ENCODE measurements at places on chromosomes 7 and 10.
A peak's percentile ranks its signal among the peaks of the same experiment; 100 is the strongest.

- no peaks in the 10 kb centered on the region for H3K27me3 ChIP-seq
- DNase-seq: no peak
- H3K27ac ChIP-seq: peak overlapping the region; percentile 35
- peaks cover 19% of the 10 kb centered on the region for H3K4me1 ChIP-seq
- no peak overlapping the region for H3K4me3 ChIP-seq
These were observed 141.9 kb upstream of the RHEB start for GRCh38 chr7:151661587-151661986.

DNA sequence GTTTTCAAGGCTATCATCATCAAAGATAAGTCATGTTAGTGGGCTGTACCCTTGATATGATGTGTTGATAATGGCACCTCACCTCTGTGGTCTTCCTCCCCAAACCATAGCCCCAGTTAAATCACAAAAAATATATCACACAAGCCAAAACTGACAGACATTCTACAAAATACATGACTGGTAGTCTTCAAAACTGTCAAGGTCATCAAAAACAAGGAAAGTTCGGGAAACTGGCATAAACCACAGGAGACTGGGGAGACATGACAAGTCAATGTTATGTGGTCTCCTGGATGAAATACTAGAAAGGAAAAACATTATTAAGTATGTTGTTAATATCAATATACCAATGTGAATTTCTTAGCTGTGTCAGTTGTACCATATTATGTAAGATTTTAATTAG lies 279.5 kb upstream of the FZD1 start:
- H3K4me3 ChIP-seq: no peak overlapping the region
- no peaks in the 10 kb centered on the region for H3K4me1 ChIP-seq
- no peaks in the 10 kb centered on the region for H3K36me3 ChIP-seq
- no peak overlapping the region for H3K27ac ChIP-seq

DNA sequence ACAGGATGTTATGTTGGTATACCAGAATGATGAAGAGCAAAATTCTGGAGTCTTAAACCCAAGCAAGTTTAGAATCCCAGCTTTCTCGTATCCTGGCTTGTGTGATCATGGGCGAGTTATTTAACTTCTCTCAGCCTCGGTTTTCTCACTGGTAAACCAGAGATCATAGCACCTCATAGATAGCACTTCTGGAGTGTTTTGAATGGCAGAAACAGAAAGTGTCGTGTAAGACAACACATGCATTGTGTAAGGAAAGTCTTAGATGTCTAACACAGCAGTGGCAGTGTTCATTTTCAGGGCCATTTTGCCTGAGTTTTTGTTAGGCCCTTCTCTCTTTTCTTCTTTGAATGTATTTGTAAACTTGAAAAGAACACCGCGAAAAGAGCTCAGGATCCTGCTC lies 465.1 kb downstream of the AUTS2 start:
- DNase-seq: no peak
- H3K27me3 ChIP-seq: no peaks in the 10 kb centered on the region
- H3K27ac ChIP-seq: no peak overlapping the region
- no peaks in the 10 kb centered on the region for H3K36me3 ChIP-seq

DNA sequence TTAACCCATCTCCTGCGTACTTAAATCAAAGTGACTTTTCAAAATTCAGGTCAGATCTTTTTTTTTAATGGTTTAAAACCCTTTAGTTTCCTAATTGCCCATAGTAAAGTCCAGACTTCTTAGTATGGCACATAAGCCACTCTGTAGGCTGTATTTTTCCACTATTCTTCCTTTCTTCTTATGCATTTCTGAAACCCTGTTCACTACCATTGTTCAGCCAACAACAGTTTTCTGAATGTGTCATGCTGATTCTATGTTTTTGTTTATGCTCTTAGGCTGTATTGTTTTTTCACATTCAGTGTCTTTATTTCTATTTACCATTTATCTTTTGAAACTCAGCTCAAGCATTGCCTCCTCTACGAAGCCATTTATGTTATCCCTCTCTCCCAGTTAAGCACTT lies 26.7 kb downstream of the CCSER2 start:
- DNase-seq: no peak
- H3K36me3 ChIP-seq: no peaks in the 10 kb centered on the region
- H3K27me3 ChIP-seq: no peaks in the 10 kb centered on the region
- peaks cover 6% of the 10 kb centered on the region for H3K4me1 ChIP-seq

DNA sequence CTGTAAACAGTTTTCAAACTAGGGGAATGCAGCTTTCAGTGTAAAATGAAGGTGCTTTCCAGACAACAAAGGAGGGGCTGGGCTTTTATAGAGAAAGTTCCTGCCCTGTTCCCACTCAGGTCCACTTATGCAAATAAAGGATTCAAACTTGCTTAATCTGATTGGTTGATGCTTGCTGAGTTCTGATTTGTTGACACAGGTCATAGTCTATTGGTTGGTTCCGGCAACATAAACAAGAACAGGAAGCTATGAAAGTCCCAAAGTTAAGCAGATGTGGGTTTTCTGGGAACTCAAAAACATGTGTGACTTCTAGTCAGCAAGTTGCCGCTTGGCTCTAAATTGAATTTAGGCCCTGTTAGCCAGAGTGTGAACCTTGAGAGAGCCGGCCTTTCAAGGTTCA lies 194.2 kb upstream of the SVIL start:
- no peak for DNase-seq
- H3K27ac ChIP-seq: no peak overlapping the region
- H3K4me1 ChIP-seq: no peaks in the 10 kb centered on the region
- no peak overlapping the region for H3K4me3 ChIP-seq

DNA sequence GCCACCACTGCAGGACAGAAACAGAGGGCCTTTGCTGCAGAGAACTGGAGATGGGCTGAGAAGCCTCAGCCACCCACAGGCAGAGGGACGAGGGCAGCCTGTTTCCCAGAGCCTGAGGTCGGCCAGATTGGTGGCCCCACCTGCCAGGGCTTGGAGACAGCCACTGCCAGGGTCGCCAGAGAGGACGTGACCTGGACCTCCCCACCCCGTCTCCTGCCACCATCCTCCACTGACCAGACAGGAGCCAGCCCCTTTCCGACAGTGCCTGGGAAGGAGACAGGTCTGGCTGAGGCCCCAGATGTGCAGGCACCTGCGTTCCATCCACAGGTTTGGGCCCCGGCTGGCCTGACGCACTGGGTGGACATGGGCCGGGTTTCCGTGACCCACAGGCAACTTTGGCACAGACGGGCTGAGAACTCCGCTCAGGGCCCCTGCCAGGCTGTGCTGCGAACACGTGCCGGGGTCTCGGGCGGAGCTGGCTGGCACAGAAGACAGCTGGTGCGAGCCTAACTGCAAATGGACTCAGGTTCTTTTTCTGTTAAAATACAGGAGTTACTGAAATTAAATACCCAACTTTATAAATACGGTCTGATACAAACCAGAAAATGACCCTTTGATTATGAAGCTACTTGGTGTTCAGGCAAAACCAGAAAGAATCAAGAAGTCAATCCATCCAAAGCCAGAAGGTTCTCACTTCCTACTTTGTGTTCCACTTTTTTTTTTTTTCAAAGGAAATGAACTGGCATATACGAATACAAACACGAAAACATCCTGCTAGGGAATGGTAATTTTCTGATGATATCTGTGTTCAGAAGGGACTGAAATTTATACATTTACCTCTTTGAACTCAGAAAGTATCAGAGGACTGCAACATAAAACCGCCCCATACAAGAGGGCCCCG lies 6.9 kb downstream of the COX19 start:
- no peak for DNase-seq
- H3K27me3 ChIP-seq: peaks cover 3% of the 10 kb centered on the region
- H3K27ac ChIP-seq: no peak overlapping the region
- peaks cover 38% of the 10 kb centered on the region for H3K36me3 ChIP-seq

DNA sequence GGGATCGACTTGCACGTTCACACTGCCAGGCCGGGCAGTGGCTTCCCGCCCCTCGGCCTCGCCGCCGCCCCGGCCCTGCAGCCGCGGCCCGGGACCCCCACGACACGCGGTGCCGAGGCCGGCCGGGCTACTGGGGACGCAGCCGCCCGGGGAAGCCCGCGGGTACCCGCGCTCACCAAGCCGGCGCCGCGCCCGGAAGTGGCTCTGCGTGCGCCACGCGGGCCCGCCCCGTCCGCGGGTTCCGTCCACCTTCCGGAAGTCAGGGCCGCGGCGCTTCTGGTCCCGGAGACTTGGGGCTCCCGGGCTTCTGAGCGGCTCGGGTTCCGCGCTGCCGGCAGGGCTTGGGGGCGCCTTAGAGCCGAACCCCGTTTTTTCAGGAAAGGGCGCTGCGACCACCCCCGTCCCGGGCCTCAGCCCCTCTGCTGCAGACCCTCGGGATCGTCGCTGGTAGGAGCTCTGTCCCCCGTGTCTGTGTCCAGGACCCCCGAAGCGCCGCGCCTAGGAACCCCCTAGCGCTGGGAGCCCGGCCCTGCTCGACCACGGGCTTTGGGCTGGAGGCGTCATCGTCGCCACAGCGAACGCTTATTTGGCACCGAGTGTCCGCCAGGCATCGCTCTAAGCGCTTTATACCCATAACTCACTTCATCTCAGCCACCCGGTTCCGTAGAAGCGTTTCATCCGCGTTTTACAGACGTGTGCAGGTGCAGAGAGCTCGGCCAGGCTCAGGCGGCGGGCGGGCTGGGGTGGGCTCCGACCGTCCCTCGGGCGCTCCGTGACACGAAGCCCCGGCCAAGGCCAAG lies at the start of gene PSMG3:
Gene PSMG3, minus strand, starts transcription at position 200 of the 800 bp plus-strand sequence. CDS start 693 bp downstream, outside the sequence.
- H3K27ac ChIP-seq: peak within 1 kb of the TSS; percentile 96
- H3K4me3 ChIP-seq: peak within 1 kb of the TSS; percentile 92
- peaks cover 15% of the 10 kb centered on the region for H3K36me3 ChIP-seq
- no peaks in the 10 kb centered on the region for H3K27me3 ChIP-seq
- DNase-seq: peak; percentile 89

- H3K4me1 ChIP-seq: no peaks in the 10 kb centered on the region
- no peaks in the 10 kb centered on the region for H3K27me3 ChIP-seq
- DNase-seq: no peak
- H3K4me3 ChIP-seq: no peak overlapping the region
- H3K36me3 ChIP-seq: no peaks in the 10 kb centered on the region
These were observed 114.9 kb downstream of the BUB3 start for GRCh38 chr10:123269017-123269552.

DNA sequence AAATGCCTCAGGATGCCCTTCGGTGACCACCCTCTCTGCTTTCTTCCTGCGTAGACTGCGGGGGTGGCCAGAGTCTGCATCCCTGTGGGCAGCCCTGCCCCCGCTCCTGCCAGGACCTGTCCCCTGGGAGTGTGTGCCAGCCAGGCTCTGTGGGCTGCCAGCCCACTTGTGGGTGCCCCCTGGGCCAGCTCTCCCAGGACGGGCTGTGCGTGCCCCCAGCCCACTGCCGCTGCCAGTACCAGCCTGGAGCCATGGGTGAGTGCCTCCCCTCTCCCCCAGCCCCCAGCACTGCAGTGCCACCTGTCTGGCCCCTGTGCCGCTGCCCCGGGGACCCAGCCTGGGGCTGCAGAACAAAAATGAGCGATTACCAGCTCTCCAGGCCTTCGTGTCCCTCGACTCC lies 23.1 kb upstream of the ZNF862 start:
- no peaks in the 10 kb centered on the region for H3K36me3 ChIP-seq
- DNase-seq: no peak
- H3K27ac ChIP-seq: no peak overlapping the region
- H3K4me1 ChIP-seq: no peaks in the 10 kb centered on the region
- H3K27me3 ChIP-seq: peaks cover 19% of the 10 kb centered on the region

- no peaks in the 10 kb centered on the region for H3K36me3 ChIP-seq
- DNase-seq: no peak
- H3K27me3 ChIP-seq: no peaks in the 10 kb centered on the region
- H3K4me3 ChIP-seq: no peak overlapping the region
These were observed 6.3 kb upstream of the XPNPEP1 start for GRCh38 chr10:109929501-109930219.

- no peaks in the 10 kb centered on the region for H3K36me3 ChIP-seq
- no peaks in the 10 kb centered on the region for H3K27me3 ChIP-seq
- DNase-seq: peak; percentile 100
- H3K4me1 ChIP-seq: peaks cover 9% of the 10 kb centered on the region
- no peak overlapping the region for H3K4me3 ChIP-seq
These were observed 10.3 kb upstream of the STK17A start for GRCh38 chr7:43572516-43573049.

- DNase-seq: no peak
- H3K27me3 ChIP-seq: no peaks in the 10 kb centered on the region
- H3K4me3 ChIP-seq: no peak overlapping the region
These were observed 3.7 kb downstream of the ZFYVE27 start for GRCh38 chr10:97740613-97741012.

- DNase-seq: peak; percentile 91
- H3K27ac ChIP-seq: peak overlapping the region; percentile 97
- no peak overlapping the region for H3K4me3 ChIP-seq
- H3K36me3 ChIP-seq: no peaks in the 10 kb centered on the region
- H3K4me1 ChIP-seq: peaks cover 17% of the 10 kb centered on the region
- H3K27me3 ChIP-seq: no peaks in the 10 kb centered on the region
These were observed 8.9 kb upstream of the EXOC6 start for GRCh38 chr10:92839191-92840085.

DNA sequence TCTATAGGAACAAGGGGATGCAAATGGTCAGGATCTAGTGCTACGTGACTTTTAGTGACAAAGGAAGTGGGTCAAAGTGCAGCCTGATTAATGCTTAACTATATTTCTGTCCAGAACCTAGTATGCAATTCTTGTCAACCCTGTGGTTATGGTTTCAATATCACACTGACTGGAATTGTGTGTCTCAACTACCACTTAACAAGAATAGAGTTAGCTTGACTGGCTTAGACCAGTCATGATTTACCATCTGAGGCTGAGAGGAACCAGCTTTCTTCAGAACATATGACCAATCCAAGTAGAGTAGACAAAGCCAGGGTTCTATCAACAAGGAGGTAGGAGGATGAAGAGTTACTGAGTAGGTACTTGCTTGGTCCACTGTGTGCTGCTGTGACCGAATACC lies 54.4 kb downstream of the MYPN start:
- DNase-seq: no peak
- no peak overlapping the region for H3K4me3 ChIP-seq
- peaks cover 2% of the 10 kb centered on the region for H3K4me1 ChIP-seq

- no peaks in the 10 kb centered on the region for H3K27me3 ChIP-seq
- H3K36me3 ChIP-seq: no peaks in the 10 kb centered on the region
- DNase-seq: no peak
- H3K4me1 ChIP-seq: no peaks in the 10 kb centered on the region
These were observed 58.8 kb upstream of the GAD2 start for GRCh38 chr10:26157734-26158133.

DNA sequence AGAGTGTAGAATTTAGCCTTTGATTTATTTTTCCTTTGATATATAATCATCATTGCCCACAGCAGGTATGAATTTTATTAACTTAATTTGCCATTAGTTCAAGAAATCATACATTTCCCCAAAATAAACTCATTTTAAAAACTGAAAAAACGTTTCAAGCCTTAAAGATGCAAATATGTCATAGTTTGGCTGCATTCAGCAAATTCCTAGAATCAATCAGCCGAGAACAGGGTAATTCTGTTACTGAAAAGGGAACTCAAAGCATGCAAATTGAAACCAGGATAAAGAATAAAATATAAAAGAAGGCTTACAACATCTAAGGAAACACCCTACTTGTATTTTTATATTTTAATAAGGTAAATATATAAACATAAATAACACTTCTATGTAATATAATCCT lies 233.8 kb upstream of the PRKCQ start:
- H3K36me3 ChIP-seq: no peaks in the 10 kb centered on the region
- no peak overlapping the region for H3K4me3 ChIP-seq
- no peaks in the 10 kb centered on the region for H3K27me3 ChIP-seq
- no peak for DNase-seq
- H3K4me1 ChIP-seq: no peaks in the 10 kb centered on the region
- no peak overlapping the region for H3K27ac ChIP-seq

GRCh38 chr10:55098452-55098851 lies 297.4 kb upstream of the PCDH15 start:
- no peaks in the 10 kb centered on the region for H3K27me3 ChIP-seq
- no peaks in the 10 kb centered on the region for H3K36me3 ChIP-seq
- no peaks in the 10 kb centered on the region for H3K4me1 ChIP-seq
- H3K4me3 ChIP-seq: no peak overlapping the region

- no peaks in the 10 kb centered on the region for H3K27me3 ChIP-seq
- H3K36me3 ChIP-seq: no peaks in the 10 kb centered on the region
- DNase-seq: no peak
These were observed 148.8 kb downstream of the SNX10 start for GRCh38 chr7:26440233-26441001.

Measured in IMR-90 (cell line).